ENCODE measurements at places on chromosomes 2 and 18.
A peak's percentile ranks its signal among the peaks of the same experiment; 100 is the strongest.

DNA sequence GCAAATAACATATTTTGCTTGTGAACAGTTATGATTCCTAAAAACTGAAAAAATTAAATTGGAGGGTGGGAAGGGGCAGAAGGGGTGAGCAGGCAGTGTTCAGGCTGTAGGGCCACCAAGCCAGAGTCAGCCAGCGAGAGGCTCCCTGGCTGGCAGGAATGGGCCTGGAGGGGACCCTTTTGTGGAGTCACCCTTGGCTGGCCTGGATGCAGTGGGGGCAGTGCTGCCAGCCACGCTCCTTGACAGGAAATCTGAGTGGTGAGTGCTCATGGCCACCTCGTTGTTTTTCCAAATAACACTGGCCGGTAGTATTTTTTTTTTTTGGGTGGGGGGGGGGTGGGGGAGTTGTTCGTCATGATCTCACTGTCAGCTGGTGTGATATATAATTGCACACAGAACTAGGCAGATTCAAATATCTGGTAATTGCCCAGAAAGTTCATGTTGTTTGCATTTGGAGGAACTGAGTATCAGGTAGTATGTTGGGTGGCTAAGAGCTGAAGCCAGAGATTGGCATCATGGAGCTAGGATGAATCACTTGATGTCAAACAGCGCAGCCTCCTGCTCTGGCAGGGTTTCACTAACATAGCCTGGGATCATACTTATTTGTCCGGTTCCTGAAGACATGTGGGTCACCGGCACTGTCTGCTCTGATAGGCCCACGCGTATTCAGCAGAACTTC lies 160.0 kb downstream of the PTGR3 start:
- no peak for DNase-seq

GRCh38 chr18:6792391-6792790 lies 62.9 kb downstream of the ARHGAP28 start:
- no peak for DNase-seq

GRCh38 chr2:219603771-219604170 lies 6.1 kb downstream of the STK11IP start:
- DNase-seq: no peak

DNA sequence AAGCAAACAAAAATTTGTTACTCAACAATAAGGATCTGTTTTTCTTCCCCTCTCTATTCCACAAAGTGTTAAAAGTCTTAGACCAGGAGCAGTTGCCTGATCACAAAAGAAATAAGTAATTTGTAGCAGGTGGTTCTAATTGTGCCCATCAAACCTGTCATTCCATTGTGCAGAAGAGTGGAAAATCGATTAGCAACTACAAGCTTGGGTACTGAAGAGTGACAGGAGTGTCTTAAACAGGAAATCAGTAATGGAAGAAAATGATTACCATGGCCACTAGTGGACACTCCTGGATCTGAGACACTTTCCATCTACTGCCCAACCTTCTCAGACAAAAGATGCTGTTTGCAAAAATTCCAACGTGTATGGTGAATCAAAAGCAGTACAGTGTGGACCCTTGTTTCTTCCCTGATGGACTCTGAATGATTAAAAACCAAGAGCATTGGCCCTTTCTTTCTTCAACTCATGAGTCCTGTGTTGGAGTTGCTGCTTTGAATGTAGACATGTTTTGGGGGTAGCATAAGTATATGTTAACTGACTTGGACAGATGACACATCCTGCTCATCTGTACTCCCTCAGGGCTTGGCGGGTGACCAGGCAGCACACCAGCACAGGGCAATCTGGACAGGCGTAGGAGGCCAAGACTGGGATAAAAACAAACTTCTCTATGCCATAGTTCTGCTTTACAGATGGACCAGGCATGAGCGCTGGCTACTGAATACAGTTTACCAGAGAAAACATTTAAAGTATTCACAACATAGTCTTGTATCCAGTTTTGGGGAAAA lies 51.9 kb downstream of the PLA2R1 start:
- DNase-seq: no peak

DNA sequence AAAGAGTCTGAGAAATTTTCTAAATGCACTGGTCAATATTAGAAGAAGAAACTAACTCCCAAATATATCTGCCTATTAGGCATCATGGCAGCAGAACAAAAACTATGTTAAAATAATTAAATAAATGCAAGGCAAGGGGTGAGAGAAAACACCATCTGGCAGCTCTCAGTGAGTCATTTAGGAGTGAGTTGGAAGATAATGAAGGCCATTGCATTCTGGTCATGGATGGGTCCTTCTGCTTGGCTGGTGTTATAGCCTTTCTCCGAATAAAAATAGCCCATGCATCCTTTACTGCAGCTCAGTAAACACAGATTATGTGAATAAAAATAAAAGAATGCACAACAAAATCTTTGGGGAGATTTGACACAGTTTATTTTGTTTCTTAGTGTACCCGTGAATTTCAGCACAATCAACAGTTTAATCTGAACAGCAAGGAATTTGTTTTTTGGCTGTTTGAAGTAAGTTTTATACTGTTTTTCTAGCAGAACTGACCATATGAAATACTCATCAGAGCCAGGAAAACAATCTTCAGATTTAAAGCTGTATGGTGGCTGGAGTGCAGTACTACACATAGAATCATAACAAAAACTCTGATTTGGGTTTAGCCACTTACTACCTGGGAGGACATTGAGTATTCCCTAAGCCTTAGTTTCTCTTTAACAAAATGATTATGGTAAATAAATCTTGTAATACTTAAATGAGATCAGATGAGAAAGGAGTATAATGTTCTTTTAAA lies 225.1 kb upstream of the ITGA4 start:
- DNase-seq: peak; percentile 45

GRCh38 chr2:234406085-234406484 lies 90.8 kb downstream of the ARL4C start:
- DNase-seq: no peak

DNA sequence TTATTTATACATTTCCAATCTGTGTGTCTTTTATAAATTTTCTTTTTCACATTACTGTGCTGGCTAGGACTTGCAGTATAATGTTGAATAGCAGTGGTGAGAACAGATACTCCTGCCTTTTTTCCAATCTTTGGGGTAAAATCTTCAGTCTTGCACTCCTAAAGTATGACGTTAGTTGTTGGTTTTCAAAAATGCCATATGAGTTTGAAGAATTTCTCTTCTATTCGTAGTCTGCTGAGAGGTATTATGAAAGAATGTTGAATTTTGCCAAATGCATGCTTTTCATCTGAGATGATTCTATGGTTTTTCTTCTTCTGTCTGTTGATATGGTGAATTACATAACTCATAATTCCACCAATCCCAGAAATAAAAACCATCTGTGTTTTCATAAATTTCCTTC lies 335.3 kb upstream of the CHST9 start:
- DNase-seq: no peak

DNA sequence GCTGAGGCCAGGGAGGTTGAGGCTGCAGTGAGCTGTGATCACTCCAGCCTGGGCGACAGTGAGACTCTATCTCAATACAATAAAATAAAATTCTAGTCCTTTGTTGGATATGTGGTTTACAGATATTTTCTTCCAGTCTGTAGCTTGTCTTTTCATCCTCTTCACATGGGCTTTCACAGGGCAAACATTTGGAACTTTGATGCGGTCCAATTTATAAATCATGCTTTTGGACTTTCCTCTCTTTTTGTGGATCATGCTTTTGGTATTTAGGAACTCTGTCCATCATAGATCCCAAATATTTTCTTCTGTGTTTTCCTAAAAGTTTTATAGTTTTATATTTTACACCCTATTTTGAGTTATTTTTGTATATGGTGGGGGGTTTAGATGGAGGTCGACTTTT lies 14.9 kb downstream of the RAB10 start:
- no peak for DNase-seq

- DNase-seq: no peak
Measured at GRCh38 chr2:178012639-178013038, 59.9 kb downstream of the PDE11A start.

DNA sequence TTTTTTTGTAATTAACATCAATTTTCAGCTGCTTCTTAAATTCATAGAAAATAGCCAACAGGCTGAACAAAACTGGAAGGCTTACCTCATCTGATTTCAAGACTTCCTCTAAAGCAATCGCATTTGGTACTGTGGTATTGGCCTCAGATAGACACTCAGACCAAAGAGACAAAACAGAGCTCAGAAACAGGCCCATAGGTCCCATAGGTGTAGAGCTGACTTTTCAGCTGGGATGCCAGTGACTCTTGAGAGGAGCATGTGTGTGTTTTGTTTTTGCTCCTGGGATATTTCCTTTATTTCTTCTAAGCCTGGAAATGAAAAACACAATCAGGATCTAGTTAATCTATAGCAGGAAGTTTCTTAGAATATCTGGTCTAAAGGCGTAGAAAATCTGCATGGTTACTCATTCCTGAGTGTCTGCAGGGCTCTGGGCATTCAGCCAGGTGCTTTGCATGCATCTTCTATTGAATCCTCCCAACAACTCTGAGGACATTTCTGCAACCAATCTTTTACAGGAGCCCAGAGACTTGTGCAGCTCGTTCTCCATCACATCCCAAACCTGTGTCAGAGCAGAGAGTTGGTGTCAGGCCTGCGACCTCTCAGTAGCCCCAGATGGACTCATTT lies 190.8 kb downstream of the RTP5 start:
- DNase-seq: peak; percentile 63

GRCh38 chr2:64745562-64745961 lies 91.8 kb upstream of the SERTAD2 start:
- no peak for DNase-seq

Data from AG20443 (cell line).